NCI-H1436 (cell line): ENCODE measurements at places on chromosomes 2 and 18.

DNA sequence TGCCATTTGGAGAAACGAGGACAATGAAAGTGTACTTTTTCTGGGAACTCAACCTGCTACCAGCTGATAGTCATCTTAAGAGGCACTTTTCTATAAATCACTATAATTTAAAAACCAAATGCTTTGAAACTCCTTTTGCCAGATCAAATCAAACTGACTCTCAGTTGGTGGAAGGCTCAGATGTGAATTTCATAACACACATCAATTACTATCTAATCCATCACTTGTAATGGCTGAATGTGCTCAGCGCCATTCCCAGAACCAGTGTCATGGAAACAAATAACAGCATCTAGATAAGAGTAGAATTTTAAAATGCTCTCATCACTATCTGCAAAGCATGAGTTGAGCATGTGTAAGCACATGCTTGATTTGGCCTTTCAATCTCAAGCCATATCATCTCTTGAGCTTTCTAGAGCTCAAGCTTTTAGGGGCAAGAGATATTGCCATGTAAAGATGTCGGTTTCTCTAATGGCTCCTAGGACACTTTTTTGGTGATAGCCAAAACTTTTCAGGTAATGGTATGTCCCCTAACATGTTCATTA is 223.1 kb upstream of the ACVR2A start:
- no peak for DNase-seq

- DNase-seq: no peak
Observed at GRCh38 chr2:84856787-84857186, 24.1 kb downstream of the TRABD2A start.

DNA sequence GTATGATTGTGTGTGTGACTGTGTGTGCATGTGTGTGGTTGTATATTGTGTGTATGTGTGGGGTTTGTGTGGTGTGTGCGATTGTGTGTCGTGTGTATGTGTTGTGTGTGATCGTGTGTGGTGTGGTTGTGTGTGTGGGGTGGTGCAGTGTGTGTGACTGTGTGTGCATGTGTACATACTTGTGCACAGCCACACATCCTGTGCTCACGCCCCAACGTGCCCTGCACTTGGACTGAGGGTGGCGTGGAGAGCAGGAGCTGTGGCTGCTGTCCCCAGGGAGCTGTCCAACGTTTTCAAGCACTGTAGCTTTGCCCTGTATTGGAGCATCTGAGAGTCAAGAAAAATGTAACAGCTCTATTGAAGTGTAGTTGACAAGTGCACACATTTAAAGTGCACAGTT is 243.2 kb upstream of the HDAC4 start:
- no peak for DNase-seq

- DNase-seq: no peak
Observed at GRCh38 chr2:222239091-222239490, 59.7 kb downstream of the PAX3 start.

GRCh38 chr2:84874381-84875212 is 6.3 kb downstream of the TRABD2A start:
- no peak for DNase-seq

DNA sequence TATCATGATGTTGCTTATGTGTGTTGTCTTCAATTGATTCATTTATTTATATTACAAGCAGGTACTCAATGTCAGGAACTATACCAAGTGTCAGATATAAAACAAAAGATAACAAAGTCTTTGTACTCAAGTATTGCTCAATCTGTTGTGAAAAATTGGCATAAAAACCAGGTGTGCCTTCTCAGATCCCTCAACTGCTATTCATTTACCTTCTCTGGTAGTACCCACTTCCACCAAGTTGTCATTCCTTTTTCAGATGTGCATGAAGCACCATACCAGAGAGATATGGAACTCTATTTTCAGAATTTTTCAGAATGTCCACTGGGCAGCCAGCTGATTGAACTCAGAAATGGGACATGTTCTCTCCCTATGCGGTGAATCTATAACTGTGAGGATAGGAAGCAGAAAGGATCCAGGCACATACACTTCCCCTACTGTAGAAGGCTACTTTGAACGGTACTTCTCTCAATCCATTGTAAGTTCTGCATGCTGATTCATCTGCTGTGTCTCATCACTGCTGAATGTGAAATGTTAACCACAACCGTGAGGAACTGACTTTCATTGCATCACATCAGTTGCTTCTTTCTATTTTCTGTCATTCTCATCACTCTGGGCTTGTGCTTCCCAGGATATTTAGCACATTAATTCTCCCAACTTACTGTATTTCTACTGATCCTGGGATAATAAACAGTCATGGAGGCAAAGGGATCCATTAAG is 1621.3 kb downstream of the SUCLG1 start:
- DNase-seq: no peak

DNA sequence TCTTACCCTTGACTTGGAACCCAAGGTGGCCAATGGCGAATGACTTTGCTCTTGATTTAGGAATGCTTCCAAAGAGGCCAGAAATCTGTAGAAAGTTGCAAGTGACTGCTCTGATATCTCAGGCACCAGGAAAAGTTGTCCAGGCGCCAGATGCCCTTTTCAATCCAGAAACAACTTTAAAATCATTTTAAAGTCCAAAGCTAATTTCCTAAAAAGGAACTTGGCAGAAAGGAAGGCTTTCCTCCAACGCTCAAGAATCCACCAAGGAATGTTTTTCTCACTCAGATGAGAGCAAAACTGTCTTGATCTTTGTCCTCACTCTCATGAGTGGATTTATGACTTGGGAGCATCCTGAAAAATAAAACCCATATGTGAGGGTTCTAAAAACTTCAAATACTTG is 5.3 kb downstream of the NGEF start:
- no peak for DNase-seq
